ENCODE measurements at places on chromosomes 3 and 15.

GRCh38 chr3:45566951-45567411 is 27.6 kb upstream of the LIMD1 start:
- no peak for DNase-seq

DNA sequence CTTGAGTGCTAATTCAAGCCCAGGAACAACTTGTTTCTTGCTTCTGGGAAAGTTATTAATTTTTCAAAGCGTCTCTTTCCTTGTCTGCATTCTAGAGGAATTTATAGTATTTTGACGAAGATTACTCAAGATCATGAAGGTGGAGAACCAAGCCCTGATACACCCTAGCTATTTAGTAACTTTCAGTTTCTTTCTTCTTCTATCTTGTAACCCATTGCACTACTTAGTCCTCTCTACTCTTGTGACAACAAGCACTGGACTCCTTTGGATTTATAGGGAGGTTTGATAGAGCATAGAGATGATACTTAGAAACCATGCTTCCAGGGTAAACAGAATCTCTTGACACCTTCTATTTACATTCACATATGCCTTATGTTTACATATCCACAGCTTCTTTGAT is 203.3 kb upstream of the GRM7 start:
- no peak for DNase-seq

DNA sequence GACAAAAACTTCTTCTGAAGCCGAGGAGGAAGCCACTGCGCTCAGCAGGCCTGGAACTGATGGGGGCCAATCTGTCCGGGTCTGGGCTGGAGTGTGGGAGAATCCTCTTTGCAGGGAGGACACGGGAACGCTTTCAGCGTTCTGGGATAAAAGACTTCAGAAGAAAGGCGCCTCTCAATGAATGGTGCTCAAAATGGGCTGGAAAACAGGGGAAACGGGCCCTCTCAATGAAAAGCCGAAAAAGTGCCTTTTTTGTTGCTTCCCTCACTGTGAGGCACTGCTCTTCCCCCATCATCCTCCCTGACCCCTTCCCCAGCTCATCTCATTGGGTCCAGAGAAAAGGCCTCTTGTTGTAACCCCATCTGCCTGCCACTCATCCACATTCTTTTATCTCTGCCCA is 119.5 kb upstream of the LRIG1 start:
- no peak for DNase-seq

DNA sequence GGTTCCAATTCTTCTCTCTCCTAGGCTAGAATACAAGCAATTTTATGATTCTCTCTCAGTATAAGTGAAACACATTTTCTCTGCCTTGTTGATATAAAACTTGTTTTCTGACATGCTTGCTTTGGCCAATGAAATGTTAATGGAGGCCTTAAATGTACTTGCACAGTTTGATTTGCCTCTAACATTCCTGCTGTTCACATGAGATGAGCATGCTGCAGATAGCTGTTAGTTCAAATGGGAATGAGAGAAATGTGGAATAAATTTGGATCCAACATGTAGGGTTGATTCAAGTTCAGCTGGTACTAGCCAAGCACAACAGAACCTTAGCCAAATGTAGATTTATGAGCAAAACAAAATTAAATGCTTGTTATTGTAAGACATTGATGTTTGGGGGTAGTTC is 32.6 kb upstream of the FHIT start:
- no peak for DNase-seq

DNA sequence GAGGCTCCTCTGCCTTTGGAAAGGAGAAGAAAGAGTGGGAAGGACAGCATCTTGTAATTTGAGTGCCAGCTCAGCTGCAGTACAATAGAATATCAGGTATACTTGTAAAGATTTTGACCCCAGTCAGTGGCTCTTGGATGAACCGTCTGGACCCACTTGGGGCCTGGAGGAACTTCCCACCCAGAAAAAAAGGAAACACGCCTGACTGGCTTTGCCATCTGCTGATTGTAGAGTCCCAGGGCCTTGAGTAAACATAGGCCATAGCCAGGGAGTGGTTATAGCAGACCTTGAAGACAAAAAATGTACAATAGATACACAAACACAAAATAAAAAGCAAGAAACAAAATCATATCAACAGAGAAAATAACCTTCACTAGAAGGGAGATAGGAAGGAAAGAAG is 112.1 kb downstream of the GOLIM4 start:
- DNase-seq, result no peak

- DNase-seq, result no peak
These were observed 20.6 kb downstream of the FAN1 start for GRCh38 chr15:30924353-30924752.

DNA sequence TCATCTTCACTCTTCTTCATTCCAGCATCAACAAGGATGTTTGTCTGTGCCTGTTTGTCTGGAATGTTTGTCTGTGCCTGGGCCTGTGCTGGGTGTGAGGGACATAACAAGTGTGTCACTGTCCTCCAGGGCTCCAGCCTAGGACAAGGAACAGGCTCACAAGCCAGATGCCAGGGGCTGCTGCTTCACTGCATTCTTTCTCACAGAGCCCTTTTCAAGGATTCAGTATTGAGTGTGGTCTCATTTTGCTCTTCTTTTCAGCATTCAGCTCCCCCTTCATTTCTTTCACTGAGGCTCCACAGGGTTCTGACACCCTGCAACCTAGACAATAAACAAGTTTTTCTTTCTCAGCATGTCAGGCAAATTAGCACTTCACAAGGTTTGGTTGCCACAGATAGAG is 43.6 kb upstream of the KY start:
- DNase-seq, result no peak

- no peak for DNase-seq
These were observed 3.6 kb downstream of the SIAH2 start for GRCh38 chr3:150759319-150759718.

- no peak for DNase-seq
These were observed 242.1 kb upstream of the TLE3 start for GRCh38 chr15:70339571-70340493.

DNA sequence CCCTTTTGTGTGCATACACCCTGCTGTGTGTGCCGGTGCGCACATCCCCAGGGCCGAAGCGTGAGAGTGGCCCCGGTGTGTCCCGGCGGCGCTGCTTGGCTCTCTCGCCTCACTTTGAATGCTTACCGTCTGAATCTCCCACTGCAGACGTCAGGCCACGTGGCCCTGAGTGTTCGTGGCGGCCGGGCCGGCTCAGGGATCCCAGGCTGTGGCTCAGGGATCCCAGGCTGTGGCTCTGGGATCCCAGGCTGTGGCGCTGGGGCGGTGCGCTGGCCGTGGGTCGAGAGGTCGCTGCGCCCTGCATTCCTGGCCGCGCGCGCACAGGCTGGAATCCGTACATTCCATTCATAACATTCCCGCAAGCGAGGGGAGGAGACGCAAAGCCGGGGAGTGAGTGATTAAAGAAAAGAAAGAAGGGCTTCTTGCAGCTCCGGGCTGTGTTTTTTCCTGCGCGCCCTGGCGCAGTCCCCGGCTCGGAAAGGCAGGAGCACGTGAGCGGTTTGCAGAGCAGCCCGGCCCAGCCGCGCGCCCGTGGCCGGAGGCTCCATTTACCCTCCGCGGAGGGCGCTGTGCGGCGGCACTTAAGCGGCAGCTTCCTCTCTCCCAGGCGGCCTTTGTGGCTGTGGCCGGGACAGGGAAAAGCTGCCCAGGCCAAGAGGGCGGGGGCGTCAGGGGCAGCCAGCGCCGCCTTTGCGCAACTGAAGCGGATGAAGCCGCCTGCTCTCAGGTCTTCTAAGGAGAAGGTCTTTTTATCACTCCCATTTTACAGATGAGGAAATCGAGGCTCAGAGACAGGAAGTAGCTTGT is 87.0 kb upstream of the ALDH1L1 start:
- peak; percentile 84 for DNase-seq

DNA sequence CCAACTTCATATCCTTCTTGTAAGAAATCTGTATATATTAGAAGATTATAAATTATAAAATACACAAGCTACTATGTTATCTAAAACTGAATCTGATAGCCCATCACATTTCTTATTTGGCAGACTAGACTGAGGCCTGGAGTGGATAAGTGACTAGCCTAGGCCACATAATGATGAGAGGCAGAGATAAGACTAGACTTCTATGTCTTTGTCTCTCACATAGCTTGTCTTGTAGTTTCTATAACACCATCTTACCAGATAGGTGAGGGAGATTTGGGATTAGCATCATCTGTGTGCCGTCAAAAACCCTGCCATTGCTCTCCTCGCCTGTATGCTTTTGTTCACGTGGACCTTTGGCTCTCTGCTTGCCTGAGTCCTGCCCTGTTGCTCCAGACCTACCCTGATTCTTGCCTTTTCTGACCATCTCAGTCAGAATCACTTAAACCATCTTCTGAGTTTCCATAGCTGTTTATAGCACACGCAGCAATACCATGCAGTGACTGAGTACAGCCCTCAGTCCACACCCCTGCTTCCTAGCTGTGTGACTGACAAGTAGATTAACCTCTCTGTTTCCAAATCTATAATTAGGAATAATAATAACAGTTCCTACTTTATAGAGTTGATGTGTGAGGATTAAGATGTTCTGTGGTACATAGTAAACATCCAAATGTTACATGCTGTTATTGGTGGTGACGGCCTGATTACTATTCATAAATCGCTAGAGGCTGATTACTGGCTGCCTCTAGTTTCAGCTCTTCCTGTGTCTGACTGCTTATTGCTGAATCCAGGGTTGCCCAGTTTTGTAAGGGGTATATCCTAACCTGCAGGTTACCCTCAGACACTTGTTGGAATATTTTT is 49.7 kb downstream of the PDE8A start:
- DNase-seq, result no peak

DNA sequence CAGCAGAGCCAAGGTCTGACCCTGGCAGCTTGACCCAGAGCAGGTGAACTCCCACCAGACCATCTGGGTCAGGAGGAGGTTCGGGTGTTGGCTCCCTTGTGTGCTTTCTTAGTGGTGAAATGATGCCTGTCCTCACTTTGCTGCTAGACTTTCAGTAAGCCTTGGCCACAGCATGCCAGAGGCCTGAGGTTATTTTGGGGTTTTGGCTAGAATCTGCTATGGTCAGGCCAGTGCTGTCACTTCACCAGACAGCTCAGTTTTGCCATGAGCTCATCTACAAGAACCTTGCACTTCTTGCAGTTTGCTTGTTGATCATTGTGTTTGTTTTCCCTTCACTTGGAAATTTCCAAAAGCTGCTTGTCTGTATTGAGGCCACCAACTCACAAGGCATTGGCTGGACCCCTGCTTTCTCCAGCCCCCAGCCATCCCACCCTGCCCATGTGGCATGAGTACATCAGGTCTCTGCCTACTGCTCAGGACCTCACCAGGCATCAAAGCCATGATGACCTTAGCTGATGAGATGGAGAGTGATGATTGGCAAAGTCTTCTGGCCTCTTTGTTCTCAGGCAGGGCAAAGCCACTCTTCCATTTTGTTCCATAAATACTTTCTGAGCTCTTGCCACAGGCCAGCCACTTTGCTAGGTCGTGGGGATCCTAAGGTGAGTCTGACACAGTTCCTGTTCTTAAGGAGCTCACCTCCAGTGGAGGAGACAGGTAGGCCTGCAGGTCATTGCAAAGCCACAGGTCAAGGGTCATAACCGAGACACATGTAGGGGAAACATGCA is 122.6 kb downstream of the ARNT2 start:
- DNase-seq, result no peak

DNA sequence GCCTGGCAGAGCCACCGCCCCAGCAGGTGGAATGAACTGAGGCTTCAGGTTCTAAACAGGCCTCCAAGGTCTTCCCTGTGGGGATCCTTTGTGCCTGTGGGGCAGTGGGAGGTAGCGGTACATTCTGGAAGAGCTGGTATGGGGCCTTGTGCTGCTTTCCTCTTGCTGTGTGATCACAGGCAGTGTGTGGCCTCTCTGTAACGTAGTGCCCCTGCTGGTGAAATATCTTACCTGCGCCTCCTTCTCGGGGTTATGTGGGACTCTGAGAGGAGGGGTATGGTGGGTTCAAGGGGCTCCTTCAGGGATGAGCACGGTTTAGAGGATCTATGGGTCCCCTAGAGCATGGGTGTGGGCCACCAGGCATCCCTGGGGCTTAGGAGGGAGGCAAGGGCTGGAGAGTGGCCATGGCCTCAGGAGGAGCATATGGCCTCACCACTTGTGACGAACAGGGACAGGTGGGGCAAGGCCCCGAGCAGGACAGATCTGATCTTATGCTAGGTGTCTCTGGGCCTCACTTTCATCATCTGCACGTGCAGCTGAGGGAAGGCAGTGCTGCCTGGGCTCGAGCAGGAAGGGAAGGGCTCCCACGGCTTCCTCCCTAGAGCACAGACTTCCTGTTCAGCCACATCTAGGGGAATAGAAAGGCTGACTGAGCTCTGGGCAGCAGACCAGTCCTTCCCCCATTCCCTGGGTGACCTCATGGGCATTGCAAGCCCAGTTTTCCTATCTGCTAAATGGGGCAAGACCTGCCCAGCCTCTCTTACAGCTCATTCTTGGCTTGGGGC is 1.9 kb upstream of the ALS2CL start:
- DNase-seq, result peak; percentile 80

DNA sequence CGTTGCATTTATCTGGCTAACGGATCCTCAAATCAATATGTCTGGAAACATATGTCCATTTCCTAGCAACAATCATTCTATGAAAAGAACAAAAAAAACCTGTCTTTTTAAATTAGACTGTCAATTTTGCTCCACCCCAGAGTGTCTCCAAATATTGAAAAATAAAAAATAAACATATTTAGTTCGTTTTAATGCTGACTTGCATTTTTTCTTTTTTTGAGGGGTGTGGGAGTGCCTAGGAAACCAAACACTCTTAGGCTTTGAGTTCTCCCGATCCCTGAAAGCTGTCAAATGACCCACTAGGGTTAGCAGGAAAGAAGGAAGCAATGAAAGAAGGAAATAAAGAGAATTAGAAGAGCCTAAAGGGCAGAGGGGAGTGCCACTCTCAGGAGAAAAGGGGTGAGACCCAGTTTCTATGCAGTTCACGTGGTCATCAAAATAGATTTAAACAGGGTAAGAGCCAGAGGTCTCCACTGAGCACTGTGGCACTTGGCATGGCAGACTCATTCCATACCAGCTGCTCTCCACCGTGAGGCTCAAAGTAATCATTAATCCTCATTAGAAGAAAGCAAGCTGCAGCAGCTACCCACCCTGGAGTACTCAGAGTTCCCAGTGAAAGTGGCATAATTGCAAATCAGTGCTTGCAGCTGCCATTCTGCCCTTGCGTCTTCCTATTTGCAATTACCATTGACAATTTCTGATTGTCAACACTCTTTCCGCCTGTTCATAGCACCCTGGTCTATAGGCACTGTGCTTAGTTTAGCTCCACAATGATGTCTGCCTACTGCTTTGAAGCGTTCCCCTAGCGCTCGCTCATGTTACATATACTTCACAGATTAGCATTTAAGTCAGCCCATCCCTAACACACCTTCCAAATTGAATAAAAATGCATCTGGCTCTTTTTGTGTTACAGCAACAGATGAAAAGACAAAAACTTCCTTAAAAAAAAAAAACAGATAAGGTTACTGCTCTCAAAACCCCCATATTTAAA is 32.3 kb downstream of the PDZRN3 start:
- no peak for DNase-seq

GRCh38 chr3:40237889-40238571 is 71.5 kb upstream of the EIF1B start:
- DNase-seq, result no peak

GRCh38 chr3:54858093-54858785 is 69.6 kb downstream of the LRTM1 start:
- no peak for DNase-seq

All from tibial artery (tissue), 4 donors.